Activated T-helper 17 cell treated with anti-CD3 and anti-CD28 coated beads, Interleukin-2, amount 50 U/mL, for 72 hours (primary cell): ENCODE measurements at places on chromosomes 7 and 10. TPM values are rescaled to one million over a fixed set of nuclear protein-coding genes. Genes with fewer than 3 reads are reported as not detected.

Gene FBXO24
- total RNA-seq: 1.5 TPM

Gene AGAP5
- 6.3 TPM for total RNA-seq

Gene CALHM1
- total RNA-seq: not detected

Gene RBM20
- total RNA-seq: 0.16 TPM

DNA sequence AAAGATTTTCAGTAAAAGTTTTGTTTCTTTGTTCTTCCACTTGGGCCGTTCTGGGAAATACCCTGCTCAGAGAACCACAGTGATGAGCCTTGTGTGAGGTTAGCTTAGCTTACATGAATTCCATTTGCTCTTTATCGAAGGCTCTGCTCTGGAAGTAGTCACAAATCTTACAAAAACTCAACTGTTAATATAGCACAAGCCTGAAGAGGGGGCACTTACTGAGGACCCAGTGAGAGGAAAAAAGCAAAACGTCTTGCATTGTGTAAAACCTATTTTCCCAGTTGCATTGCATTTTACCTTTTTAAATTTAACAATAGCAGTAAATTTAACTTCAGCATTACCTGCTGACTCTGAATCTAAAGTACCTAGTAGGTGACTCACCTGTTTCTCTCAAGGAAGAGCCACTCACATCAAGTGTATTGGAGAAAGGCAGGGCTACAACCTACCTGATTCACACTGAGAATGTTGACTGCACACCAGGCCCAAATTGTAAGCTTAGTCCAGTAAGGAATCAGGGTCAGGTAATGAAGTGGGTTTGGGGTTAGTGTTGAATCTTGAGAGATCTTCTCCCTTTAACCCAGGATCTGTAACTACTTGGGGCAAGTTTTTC lies 42.3 kb downstream of the PPP1R17 start:
- ATAC-seq: no peak

DNA sequence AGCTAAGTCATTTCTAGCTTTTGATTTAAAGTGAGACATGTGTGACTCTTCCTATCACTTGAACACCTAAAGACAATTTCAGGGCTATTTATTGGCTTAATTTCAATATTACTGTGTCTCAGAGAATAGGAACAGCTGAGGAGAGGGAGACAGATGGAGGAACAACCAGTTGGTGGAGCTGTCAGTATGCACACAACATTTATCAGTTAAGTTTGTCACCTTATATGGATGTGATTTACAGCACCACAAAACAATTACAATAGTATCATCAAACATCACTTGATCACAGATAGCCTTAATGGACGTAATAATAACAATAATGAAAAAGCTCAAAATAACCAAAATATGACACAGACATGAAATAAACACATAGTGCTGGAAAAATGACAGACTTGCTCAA lies 129.6 kb downstream of the NPSR1 start:
- no peak for ATAC-seq

DNA sequence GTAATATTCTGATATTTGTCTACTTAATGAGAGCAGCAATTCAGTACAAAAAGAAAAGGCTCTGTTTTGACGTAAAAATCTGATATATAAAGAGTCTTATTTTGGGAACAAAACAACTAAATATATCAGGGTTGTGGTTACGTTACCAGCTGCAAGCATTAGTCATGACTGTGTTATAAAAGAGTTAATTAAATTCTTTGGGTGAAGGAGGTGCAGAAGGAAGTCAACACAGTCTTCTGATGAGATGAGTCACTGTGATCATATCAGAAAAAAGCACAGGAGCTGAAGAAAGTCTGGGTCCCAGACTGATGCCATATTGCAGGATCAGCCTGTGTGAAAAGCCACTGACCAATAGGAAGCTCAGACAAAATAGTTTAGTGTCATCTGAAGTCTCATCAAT lies 234.3 kb upstream of the TEX47 start:
- ATAC-seq: no peak

DNA sequence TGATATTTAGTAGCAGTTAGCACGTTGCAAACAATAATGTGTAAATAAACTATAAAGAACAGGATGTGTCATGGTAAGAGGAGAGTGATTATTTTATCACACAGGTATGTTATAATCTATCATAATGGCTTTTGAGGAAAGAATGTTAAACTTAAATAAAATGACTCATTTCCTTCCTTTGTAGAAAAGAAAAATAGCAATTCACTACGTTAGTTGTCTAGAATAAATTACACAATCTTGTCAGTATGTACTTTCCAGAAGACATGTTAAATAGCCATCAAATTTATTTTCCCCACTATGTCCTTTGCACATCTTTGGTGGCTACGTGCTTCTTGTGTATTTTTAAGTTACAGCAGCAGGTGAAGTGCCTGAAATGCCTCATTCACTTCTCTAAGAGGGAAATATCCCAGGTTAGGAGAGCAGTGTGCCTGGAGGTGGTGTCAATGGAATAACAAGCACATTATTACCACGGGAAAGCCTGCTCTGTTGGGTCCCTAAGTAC lies 133.8 kb downstream of the SEMA3A start:
- no peak for ATAC-seq

DNA sequence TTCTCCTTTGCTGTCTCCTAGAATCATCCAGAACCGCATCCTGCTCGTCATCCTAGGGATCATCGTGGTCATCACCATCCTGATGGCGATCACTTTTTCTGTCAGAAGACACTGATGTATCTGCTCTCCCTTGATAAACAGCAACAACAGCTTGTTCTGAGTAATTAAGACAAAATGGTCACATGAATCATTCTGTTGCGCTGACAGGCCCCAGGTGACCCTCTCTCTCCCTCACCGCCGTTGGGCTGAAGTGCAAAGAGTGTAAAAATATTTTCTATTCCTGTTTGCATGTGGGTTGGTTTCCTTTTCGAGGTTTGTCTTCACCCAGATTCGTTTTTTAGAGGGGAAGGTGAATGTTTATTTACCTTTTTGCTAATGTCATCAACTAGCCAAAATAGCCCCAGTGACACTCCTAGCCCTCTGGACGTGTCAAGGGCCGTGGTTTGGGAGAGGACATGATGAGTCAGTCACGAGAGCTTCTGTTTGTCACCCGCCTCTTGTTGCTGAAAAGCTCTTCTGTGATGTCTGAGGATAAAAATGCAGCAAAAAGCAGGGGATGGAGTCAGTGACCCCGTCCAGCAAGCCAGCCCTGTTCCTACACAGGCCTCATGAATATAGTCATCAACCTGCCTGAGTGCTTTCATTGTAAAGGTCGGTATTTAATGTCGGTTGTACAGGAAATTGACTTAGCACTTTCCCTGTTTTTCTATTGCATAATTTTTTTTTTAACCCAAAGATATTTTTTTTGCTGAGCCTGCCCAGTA lies 134.6 kb upstream of the TCF7L2 start:
- ATAC-seq: peak; percentile 29

GRCh38 chr7:7970531-7971307 lies 2.1 kb downstream of the GLCCI1 start:
- ATAC-seq: no peak

DNA sequence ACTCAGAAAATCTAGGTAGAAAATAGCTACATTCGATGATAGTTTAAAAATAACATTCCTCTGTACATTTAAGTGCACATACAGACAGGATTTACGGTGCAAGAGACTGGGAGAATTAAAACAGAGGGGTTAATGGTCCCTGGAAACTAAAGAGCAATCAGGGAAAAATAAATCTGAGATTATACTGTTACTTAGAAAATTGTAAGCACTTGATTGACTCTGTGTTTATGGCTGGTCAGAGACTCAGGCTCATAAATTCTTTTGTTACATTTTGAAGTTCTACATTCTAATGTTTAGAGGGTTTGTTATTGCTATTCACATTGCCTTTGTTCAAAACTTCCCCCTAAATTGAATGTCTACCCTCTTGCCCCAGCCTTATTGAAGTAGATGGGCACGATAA lies 54.4 kb downstream of the CDCA7L start:
- ATAC-seq: no peak

GRCh38 chr10:129678186-129678585 lies 211.1 kb downstream of the MGMT start:
- no peak for ATAC-seq

GRCh38 chr10:102069071-102069470 lies 3.9 kb downstream of the HPS6 start:
- no peak for ATAC-seq

- no peak for ATAC-seq
Observed at GRCh38 chr10:28496481-28496961, 36.4 kb upstream of the WAC start.

DNA sequence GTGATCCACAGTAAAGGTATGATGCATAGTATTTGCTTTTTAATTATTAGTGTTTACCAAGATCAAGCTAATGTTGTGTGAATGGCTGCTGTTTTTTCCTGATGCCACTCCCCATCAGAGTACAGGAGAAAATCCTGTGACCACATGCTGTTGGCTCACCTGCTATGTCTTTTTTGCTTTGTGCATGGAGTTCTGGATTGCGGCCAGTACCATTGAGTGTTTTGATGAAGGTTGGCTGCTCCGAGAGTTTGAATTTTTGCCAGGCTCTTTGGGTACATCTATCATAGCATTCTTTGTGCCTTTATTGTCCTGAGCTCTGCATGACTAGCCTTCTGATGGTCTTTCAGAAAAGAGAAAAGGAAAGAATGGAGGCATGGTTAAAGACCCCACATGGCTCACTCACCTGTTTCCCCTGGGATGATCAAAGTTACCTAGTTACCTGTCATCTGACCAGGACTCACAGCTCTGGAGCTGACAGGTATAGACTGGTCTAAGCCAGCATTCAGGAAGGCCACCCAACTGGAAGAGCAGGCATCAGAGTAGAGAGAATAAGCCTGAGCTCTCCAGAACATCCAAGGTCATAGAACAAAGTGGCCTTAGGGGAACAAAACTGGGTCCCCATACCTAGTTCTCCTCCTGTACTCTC lies 11.8 kb upstream of the SGPL1 start:
- no peak for ATAC-seq

DNA sequence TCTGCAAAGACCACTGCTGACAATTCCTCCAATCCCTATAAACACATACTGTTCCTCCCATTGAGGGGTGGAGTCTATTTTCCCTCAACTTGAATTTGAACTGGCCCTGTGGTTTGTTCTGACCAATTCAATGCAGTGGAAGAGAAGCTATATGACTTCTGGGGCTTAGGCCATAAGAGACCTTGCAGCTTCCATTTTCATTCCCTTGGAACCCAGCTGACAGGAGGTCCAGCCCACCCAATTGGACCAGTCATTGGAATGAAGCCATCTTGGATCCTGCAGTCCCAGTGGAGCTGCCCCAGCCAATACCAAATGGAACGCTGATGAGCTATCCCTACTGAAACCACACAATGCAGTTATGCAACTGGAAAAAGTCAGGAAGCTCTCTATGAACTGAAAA lies 8.9 kb upstream of the TMED4 start:
- ATAC-seq: no peak

DNA sequence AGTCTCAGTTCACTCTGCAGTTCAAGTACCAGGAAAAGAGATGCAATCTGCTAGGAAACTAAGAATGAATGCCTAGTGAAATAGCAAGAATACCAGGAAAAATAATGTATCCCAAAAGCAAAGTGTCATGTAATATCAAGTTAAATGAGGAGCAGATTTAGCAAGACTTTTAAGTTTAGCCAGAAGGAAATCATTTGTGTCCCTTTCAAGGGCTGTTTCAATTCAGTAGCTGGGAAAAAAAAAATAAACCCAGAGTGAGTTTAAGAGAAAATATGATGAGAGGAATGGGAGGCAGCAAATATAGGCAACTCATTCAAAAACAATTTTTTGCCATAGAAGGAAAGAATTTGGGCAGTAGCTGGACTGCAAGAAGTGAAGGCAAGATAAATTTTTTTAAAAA lies 135.8 kb downstream of the DGKB start:
- ATAC-seq: no peak

GRCh38 chr10:62738916-62739315 lies 65.6 kb upstream of the ADO start:
- ATAC-seq: no peak

DNA sequence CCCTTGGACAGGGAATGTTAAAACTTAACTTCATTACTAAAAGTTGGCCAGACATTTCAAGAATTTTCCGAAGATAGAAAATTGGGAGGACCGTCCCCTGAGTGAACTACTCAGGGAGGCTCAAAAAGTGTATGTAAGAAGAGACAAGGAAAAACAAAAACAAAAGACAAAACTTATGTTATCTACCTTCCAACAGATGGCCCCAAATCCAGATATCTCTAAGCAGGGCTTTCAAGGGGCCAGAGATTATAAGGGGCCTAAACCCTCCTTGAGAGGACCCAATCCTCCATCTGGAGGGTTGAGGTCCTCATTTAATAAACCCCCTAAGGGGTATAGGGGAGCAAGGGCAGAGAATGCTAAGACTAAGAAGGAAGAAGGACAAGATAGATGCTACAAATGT lies 203.6 kb downstream of the SH2D4B start:
- ATAC-seq: no peak

- no peak for ATAC-seq
Observed at GRCh38 chr7:31284106-31284505, 56.4 kb downstream of the NEUROD6 start.

DNA sequence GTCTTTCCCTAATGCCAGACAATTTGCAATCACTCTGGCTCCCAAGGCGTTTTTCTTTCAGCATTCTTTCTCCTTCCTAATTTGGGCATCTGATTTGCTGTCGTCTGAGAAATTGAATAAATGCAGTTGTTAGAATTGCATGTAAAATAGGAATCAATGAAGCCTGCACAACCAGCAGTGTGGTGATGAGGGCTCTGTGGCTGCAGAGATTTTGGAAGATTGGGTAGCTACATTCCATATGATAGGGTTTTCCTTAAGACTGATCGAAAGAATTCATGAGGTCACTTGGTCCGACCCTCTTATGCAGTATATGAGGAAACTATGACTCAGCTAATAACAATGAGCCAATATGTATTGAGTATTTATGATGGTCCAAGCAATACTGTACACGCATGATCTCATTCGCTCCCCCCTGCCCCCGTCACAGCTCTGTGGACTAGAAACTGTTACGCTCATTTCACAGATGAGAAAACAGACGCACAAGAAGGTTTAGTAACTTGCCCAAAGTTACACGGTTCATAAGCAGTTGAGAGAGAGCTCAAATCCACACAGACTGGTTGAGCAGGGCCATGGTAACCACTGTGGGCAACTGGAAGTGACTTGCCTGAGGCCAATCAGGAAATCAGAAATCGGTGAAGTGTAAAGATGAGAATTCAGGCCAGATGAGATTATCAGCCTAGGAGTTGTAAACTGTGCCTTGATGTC lies 527.2 kb downstream of the GATA3 start:
- ATAC-seq: no peak

DNA sequence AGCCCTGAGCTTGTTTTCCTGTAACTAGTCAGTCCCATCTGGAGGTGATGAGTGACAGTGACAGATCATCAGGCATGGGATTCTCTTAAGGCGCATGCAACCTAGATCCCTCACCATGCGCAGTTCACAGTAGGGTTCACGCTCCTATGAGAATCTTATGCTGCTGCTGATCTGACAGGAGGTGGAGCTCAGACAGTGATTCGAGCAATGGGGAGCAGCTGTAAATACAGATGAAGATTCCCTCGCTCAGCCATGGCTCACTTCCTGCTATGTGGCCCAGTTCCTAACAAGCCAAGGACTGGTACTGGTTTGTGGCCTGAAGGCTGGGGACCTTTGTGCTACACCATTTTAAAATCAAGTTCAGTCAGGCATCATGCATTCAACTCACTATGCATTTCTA lies 221.7 kb downstream of the KIAA1217 start:
- no peak for ATAC-seq
